ENCODE measurements at places on chromosomes 16 and 17.

GRCh38 chr16:46982335-46982734, 8.9 kb upstream of the DNAJA2 start:
- DNase-seq, result no peak

GRCh38 chr17:7328840-7329373, at the start of gene NEURL4:
Gene NEURL4, minus strand, starts transcription at chr17:7329335. Its CDS starts 23 bp downstream, at chr17:7329312.
- no peak for DNase-seq

DNA sequence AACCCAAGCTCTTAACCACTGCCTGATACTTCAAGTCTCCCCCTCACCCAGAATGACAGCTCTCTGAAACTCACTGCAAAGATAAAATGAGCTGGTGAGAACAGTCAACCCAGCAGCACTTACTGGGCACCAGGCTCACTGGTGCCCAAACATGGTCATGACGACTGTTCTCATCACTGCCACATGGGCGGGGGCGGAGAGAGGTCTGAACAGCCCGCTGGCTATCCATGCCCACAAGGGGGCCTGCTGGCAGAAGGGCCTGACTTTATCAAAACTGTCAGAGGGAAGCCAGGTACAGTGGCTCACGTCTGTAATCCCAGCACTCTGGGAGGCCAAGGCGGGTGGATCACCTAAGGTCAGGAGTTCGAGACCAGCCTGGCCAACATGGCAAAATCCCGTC, 4.0 kb downstream of the MYBBP1A start:
- DNase-seq, result no peak

GRCh38 chr17:14427900-14428647, 127.2 kb downstream of the HS3ST3B1 start:
- DNase-seq, result peak; percentile 17

DNA sequence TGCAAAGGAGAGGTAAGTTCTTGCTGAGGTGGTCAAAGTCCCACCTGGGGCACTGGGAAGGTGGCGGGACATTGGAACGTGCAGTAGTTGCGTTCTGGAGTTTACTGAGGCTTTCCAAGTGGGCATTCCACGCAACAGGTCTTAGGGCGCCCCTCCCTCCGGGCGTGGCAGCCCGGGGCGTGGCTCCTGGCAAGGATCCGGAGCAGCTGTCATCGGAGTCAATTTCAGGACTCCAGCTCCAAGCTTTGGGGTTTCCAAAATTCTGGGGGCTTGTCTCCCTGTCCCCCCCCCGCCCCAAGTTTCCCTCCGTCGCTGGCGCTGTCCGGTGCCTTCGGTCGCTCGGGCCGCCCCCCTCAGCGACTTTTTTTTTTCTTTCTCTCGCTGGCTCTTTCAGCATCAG, 43.1 kb upstream of the AMZ2 start:
- DNase-seq, result no peak

GRCh38 chr17:27817731-27818130, 17.4 kb upstream of the NOS2 start:
- DNase-seq, result no peak

DNA sequence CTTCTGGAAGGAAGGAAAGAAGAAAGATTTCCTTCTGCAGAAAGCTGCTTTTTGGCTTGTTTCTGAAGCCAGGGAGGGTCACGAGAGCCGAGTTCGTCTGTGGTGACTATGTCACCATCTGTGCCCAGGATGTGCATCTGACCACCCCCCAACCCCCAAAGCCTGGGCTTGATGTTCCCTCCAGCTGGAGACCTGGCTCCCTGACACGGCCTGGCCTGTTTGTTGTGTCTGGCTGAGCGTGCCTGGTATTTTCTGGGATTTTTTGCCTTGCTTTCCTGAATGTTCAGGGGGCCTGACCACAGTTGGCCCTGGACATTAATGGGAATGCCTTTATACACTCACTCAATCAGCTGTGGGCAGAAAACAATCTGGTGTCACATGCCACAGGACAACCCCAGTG, 38.9 kb downstream of the LGALS9 start:
- DNase-seq, result no peak

- no peak for DNase-seq
Observed at GRCh38 chr16:3873482-3874173, 6.9 kb downstream of the CREBBP start.

- DNase-seq, result no peak
Observed at GRCh38 chr17:41223821-41224220, 2.6 kb upstream of the KRTAP9-2 start.

- DNase-seq, result no peak
Observed at GRCh38 chr16:49468611-49469310, 95.2 kb downstream of the C16orf78 start.

DNA sequence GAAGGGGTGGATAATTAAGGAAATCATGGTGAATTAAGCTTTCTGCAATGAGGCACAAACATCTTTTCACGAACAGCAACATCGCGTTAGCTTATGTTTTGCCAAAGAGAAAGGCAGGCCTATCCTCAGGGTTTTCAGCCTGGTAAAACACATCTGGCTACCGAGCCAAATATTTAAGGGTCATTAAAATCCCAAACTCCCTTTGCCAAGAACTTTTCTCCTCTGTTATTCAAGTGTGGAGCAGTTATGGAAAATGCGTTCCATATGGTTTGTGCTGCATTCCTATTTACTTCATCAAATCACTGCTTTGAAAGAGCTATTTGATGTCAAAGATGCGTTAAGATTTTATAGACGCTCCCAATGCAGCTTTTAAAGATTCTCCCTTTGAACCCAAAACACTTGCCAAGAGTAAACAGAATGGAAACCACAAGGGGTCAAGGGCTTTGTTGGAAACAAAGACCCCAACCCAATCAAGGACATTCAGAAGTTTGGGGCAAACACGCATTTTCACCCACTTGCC, 308.3 kb upstream of the CDH5 start:
- DNase-seq, result no peak

DNA sequence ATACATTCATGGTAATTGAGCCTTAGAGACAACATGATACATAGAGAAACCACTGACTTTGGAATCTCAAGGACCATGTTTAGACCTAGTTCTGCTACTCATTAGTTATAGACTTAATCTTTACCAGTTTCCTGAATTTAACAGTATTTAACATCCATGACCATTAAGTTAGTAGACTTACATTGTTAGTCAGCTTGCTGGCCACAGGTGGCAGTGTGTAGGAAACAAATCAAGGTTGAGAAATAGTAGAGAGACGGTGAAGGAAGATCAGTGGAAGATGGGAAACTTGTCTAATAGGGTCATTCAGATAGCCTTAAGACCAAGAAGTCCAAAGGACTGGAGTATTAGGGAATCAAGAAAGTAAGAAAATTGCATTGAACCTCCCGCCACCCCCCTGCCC, 31.0 kb downstream of the OMG start:
- peak; percentile 11 for DNase-seq

GRCh38 chr16:51405361-51405760, 254.3 kb upstream of the SALL1 start:
- DNase-seq, result no peak

Measured in activated CD4-positive, alpha-beta T cell treated with anti-CD3 and anti-CD28 coated beads, Interleukin-2, amount 50 U/mL, for 4 hours (primary cell).